Aorta (tissue), 5 donors: ENCODE measurements at places on chromosomes 3 and 15. TPM values are rescaled to one million over a fixed set of nuclear protein-coding genes. Genes with fewer than 3 reads are reported as not detected.

DNA sequence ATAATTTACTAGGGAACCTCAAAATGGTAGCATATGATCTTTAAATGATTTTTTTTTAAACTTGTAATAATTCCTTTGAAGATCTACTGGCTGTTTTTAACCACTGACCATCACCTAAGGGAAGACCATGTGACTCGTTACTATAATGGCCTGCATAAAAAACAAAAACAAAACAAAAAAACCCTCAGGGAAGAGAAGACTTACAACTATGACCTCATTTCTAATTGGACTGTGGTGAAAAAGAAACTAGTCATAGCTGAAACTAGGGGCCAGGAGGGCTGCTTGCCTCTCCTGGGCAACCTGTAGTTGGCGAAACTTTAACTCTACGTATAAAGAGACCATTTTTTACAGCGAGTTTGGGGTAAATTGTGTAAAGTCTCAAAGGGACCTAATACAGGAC is 23.0 kb downstream of the PAQR9 start:
- no peak for DNase-seq

DNA sequence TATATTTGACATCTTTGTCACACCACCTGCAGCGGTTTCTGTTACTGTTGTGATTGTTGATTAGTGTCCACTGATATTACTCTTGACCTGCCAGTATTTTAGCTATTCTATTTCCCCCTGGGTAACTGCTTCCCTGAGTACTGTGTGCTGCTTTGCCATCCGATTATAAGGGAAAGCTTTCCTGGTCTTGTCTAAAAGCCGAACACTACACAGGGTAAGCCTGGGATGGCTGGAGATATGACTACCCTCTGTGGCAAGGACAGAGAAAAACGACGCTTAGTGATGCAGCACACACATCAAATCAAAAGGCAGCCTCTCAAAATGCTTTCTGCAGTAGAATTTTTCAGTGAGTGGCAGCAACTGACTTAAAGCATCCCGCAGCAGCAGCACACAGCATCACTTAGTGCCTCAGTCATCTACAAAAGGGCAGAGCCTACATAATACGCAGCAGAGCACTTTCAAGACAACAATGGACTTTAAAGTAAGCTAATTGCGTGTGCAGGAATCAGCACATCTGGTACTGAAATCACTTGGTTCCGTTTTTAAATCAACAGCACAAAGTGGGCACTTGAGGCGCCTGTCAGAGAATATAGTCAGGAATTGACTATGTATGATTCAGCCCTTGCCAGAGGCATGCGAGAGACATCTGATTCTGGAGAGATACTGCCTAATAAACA is 656.3 kb upstream of the TGFBR2 start:
- DNase-seq = no peak

GRCh38 chr3:195250473-195251251 is 20.3 kb downstream of the XXYLT1 start:
- DNase-seq = peak; percentile 59

GRCh38 chr15:84901540-84901939 is 17.1 kb downstream of the SLC28A1 start:
- no peak for DNase-seq

Gene CKMT1B
- 0.05 TPM for polyA plus RNA-seq
